COLO829 (cell line): ENCODE measurements at places on chromosomes 2 and 18.

DNA sequence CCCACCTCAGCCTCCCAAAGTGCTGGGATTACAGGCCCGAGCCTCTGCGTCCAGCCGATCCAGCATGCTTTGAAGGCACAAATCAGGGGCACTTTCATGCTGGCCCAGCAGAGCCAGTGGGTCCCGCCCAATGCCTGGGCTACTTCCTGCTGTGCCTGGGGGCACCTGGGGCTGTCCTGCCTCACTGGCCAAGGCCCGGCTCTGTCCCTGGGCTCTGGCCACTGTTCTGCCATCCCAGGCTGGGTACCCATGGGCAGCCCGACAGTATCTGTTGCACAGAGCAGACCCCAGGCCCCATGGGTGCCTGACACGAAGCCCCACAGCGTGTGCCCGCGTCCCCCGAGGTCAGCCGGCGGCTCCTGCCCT lies 6.8 kb upstream of the GAL3ST2 start:
- DNase-seq, result no peak

DNA sequence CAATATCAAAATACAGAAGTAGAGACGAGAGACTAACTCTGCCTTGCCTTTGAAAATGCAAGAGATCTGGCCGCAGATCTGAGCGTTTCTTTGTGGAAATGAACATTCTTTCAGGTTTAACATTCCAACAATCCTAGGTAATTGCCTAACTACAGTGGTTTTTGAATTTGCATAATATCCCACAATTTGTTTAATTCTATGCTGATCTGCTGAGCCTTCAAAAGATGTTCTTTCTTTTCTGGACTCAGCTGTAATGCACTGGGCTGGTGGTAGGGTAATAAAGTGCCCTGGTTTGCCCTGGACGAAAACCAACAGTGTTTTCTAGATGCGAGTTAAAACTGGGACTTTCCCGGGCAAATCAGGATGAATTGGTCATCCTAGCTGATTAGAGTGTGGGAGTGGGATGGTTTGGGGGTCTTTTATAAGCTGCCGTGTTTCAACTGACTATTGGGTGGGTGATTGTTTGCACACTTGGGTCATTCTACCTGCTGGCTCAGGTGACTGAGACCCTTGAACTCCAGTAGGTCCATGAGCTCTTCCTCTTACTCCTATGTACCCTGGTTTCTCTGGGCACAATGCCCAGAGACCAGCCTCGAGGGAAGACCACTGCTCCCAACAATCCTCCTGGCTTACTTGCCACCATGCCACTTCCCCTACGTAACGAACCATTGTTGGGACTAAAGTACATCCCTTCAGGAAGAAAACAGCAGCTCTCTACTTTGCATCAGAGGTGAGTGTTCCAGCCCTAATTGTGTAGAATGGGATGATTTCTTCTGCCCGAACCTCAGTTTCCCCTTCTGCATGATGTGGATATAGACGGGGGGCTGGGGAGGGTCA lies 3.4 kb upstream of the PAX8 start:
- no peak for DNase-seq

GRCh38 chr2:179645047-179645446 lies 216.4 kb downstream of the ZNF385B start:
- DNase-seq, result no peak

DNA sequence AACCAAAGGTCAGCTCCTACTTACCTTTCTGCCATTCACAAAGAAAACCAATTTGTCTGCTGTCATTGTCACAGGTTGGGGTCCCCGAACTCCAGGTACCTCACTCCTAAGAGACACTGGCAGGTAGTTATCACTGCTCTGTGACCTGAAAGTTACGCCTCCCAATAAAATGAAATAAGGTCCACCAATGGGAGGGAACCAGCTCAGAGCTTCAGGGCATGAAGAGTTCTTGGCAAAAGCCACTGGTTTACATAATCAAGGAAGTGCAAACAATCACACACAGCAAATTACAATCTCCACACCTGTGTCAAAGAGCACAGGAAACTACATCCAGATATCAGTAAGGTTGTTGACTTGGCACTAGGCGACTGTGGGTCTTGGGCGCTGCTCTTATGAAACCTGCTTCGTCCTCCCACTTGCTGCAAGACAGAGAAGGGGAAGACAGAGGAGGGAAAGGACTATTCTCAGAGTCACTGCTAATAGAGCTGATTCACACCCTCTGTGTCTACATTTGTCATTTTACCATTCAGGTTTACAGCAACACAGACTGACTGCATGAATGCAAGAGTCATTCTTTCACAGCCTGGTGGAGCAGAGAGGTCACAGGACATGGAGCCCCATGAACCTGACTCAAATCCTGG lies at the start of gene XDH:
XDH (minus strand) TSS at position 142 of the 641 bp plus-strand sequence; CDS start at position 66, 76 bp downstream.
- DNase-seq, result no peak

GRCh38 chr2:179181002-179181401 lies 83.6 kb downstream of the SESTD1 start:
- DNase-seq, result no peak

DNA sequence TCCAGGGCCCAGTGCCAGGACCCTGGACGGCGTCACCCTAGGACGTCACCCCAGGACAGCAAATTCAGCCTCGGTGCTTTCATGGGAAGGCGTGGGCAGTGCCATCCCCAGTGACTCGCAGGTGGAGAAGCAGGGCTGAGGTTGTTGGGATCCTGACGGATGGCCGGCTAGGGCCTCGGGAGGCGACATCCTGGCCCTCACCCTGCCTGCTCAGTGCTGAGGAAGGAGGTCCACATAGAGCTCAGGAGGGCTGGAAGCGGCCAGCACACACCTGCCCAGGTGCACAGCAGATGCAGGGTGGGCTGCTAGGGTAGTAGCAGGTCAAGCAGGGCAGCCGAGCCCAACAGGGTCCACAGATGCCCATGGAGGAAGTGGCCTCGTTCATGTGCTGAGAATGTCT lies 482.0 kb upstream of the SALL3 start:
- DNase-seq, result no peak

- no peak for DNase-seq
These were observed 233.4 kb upstream of the SMIM21 start for GRCh38 chr18:75660932-75661331.

DNA sequence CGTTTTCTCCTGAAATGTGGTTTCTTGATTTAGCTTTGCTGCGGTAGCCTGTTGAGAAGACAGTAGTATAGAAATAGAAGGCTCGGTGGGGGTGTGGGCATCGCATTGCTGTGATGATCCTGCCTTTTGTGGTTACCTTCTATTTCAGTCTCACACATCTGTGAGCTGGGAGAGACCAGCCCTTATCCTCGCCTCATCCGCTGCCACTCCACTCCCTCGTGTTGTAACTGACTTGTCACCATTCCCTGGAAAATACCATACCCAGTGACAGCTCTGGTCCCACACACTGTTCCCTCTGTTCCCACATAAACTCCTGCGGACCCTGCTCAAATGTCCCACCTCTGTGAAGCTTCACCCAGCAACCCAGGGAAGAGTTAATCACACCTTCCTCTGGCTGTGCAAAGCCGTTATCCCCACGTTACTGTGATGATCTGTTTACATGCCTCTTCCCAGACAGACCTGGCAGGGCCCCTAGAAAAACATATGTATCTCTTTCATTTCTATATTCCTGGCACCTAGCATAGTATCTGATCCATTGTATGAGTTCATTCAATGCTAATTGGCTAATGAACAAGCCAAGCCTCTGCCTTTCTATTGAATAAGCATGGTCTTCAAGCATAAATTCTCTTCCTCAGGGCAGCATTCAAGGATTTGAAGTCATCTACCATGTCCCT lies 114.6 kb downstream of the MAPK4 start:
- no peak for DNase-seq

- no peak for DNase-seq
These were observed 46.4 kb downstream of the ABCG8 start for GRCh38 chr2:43885132-43885632.

- DNase-seq, result no peak
These were observed 108.9 kb upstream of the GLS start for GRCh38 chr2:190771726-190772125.

GRCh38 chr2:223692191-223692947 lies 90.2 kb upstream of the SCG2 start:
- peak; percentile 67 for DNase-seq

GRCh38 chr2:37575780-37576179 lies 95.7 kb downstream of the CDC42EP3 start:
- DNase-seq, result no peak

- DNase-seq, result no peak
These were observed 1377.4 kb upstream of the ACVR2A start for GRCh38 chr2:146467425-146467824.

DNA sequence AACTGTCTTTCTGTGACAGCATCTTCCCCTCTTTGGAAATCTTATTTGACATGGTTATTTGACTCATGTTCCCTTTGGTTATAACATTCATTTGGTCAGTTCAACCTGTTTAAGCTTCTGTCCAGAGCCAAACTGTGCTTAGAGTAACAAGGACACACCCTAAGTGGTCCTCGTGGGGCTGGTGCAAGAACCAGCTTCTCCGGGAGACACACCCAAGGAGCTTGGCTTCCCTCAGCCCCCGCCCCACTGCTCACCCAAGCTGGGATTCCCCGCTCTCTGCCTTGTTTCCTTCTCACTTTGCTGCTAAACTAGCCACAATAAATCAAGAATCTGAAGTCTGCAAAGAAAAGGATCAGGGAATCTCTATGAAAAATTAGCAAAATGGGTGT lies 1.4 kb downstream of the SCYGR3 start:
- no peak for DNase-seq

DNA sequence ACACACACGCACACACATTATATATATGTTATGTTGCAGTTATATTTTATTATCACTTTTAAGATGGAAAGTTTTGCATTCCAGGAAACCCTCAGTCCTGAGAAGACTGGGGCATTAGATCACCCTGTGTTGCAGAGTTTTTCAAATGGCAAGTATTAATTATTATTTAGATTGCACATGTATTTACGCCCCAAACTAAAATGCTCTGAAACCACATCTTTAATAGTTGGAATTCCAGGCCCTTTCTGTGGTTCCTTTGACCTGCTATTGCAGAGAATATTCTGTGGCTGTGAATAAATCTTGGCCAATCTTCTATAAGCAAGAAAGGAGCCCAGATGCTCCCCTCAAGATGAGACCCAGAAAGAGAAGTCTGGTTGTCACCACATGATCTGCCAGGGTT lies 427.0 kb upstream of the TNP1 start:
- DNase-seq, result no peak

DNA sequence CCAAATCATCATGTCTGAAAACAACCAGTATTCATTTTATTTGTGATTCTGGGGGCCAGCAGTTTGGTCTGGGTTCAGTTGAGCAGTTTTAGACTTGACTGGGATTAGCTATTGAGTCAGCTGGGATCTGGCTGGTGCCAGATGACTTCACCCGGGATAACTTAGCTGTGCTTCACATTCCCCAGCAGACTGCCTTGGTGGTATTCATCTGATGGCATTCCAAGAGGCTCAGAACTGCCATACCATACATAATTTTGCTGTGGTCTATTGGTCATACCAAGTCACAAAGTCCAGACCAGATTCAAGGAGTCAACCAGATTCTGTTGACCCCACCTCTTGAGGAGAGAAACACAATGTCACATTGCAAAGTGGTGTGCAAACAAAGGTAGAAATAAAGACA lies 7.8 kb upstream of the FSHR start:
- no peak for DNase-seq
